Anterior cingulate cortex (tissue), 58 donors: ENCODE measurements at places on chromosomes 3 and 15.

DNA sequence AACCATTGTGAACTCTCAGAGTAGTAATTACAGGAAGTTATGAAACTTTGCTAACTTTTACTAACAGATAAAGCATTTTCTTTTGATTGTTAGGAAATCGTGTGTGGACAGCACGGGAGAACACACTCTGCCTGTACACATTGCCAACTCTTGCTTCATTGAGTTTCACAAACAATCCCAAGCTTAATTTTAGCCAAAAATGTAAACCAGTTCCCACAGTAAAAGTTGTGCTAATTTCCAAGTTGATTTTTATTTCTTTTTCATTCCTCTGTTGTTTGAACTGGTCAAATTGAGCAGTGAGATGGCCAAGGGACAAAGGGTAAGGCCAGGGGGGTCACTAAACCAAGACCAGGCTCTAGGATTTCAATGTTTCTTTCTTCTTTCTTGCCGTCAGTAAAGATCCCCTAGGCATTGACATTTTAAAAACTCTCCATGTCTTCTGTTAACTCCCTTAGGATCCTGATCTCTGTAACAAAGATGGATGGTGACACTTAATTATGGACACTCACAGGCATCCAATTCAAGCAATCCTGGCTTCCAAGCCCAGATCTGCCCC, 414.9 kb downstream of the RBMS3 start:
- no peak for DNase-seq

- DNase-seq, result no peak
These were observed 82.7 kb upstream of the SLC6A6 start for GRCh38 chr3:14319654-14320182.

DNA sequence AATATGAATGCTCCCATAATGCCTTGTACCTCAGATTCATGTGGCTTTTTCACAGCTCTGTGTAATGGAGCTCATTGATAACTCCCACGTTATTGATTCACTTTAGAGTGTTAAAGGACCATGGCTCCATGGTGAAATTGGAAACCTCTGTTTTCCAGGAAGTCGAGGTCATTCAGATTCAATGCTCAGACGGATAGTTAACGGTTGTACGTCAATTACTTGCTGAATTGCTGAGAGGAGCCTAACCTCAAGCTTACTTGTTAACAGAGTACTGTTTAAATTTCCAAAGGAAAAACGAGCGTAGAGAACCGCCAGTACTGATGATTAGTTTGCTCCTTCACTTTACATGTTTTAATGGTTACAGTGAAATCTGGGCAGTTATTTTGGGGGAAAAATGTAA, 11.1 kb downstream of the ABHD17C start:
- DNase-seq, result no peak

DNA sequence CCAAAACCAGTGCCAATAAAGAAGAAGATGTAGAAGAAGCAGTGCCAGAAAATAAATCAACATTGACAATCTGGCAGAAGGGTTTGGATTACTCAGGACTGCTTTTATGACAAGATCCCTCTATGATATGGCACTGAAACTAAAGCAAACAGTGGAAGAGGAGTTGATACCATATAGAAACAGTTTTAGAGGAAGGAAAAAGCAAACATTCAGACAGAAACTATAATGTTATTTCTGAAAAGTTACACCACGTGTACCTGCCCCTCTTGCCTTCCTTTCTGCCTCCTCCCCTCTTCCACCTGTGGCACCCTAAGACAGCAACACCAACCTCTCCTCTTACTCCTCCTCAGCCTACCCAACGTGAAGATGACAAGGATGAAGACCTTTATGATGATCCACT, 63.0 kb downstream of the SFMBT1 start:
- DNase-seq, result no peak

DNA sequence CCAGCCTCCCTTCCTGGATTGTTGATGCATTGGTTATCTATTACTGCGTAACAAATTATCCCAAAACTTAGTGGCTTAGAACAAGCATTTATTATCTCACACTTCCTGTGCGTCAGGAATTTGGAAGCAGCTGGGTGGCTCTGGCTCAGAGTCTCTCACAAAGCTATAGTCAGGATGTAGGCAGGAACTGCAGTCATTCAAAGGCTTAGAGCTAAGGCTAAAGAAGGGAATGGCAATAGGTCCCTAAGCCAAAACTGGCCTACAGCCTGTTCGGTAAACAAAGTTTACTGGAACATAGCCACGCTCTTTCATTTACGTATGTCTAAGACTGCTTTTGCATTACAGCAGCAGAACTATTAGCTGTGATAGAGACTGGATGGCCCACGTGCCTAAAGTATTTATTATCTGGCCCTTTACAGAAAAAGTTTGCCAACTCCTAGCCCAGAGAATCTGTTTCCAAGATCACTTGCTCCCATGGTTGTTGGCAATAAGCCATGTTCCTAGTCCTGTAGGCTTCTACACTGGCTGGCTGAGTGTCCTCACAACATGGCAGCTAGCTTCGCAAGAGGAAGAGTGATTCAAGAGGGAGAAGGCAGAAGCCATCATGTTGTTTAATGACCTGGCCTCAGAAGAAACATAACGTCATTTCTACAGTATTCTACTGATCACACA, 132.4 kb downstream of the SNRK start:
- no peak for DNase-seq

DNA sequence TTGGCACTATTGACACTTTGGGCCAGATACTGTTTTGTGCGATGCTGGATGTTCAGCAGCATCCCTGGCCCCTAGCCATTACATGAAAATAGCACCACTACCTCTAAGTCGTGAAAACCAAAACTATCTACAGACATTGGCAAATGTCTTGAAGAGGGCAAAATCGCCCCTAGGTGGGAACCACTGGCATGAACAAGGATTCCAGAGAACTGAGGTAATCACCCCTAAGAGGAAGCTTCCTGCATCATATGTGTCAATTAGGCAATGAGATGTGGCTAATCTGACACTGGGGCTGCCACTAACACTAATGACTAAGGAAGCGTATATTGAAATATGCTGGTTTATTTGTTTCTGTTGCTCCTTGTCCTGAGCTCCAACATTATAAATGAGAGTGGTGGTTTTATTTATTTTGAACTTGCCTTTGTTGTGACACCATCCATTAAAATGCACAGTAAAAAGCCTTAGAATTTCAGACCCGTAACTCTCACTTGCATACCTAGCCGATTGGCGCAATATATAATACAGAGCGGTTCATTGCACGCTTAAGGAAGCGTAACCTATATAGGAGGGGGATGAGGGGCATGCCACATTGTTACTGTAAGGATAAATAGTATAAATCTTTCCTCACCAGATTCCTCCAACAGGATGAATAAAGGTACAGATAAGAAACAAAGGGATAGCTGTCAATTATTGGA, 299.8 kb upstream of the CNTN4 start:
- no peak for DNase-seq

DNA sequence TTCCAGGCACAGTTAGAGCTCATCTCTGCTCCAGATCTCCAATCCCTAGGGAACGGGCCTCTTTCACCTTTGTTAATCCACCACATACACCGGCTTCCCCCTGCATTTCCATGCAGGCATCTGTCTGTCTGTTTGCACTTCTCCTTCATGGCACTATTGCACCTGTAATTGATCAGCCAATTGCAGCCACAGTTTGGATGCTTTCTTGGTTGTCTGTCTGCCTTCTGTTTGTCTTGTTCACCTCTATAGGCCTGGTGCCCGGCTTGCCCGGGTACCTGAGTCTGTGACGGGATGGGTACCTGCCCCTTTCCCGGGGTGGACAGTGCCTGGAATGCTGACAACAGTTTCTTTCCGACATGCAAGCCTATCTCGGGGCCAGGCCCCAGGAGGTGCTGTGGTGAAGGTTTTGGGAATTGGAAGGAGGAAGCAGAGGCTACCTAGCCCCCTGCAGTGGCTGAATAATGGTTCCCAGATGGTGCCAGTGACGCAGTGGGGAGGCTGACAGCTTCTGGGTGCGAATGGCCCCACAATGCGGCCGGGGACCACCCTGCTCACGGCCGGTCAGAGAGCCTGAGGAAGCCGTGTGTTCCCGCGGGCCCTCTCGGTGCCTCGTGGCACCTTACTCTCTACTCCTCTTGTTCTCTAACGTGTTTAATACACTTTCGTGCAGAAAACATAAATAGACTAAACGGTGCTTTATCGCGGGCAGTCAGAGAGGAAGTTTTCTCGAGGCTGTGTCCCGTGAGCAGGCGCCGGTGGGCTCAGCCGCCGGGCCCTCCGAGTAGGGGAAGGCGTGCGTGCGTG, 31.3 kb upstream of the RAB6B start:
- DNase-seq, result no peak

DNA sequence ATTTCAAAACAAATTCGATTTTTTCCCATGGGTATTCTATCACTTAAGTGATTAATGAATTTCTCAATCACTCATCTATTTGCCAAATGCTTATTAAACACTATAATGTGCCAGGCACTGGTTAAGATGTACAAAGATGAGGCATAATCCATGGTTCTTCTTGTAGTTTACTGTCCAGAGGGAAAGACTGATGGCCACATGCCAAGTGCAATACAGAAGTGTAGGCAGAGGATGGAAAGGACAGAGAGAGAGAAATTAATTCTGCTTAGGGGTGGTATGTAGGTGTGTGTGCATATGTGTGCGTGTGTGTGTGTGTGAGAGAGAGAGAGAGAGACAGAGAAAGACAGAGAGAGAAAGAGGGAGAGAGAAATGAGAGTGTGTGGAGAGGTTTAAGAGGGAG, 120.8 kb upstream of the CCNL1 start:
- DNase-seq, result no peak

DNA sequence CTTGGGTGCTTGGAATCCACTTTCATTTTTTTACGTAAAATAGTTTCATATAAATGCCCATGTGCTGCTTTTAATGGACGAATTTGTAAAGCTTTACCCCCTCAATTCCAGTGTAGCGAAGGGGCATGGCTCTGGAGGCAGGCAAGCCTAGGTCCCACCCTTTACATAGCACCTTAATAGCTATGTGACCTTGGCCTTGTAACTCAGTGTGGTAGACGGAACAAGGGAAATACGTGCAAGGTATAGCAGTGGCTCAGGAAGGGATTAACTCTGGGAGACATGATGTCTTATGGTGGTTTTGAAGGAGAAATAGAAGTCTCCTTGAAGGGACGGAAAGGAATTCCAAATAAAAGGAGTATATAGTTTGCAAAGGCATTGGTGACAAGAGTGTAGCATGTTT, 1.4 kb downstream of the SEC61A1 start:
- DNase-seq, result no peak

DNA sequence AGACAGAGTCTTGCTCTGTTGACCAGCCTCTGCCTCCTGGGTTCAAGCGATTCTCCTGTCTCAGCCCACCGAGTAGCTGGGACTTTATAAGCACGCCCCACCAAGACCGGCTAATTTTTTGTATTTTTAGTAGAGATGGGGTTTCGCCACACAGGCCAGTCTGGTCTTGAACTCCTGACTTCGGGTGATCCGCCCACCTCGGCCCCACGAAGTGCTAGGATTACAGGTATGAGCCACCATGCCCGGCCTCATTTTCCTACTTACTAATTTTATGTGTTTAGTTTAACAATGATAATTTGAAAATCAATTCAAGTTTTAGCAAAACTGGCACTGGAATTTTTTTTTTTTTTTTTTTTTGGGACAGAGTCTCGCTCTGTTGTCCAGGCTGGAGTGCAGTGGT, 336.5 kb downstream of the LPP start:
- DNase-seq, result no peak

DNA sequence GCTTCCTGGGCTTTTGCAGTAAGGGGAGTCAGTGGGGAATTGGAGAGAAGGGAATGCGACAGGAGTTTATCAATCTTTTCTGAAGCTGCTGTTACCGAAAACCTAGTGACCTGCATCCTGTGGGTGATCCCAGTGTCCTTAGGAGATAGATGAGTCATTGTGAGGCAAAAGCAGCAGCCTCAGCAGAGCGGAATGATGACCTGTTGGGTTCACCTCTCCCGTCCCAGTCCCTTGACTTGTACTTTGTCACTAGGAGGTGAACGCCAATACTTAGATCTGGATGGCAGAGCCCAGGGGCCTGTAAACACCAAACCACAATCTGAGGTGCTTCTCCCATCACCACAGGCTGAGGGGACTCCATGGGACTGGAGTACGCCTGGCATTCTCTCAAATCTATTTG, 17.9 kb downstream of the CDAN1 start:
- DNase-seq, result no peak

GRCh38 chr15:71385026-71385425, 269.8 kb downstream of the THSD4 start:
- no peak for DNase-seq
